ENCODE measurements at places on chromosomes 3 and 15. TPM values are rescaled to one million over a fixed set of nuclear protein-coding genes. Genes with fewer than 3 reads are reported as not detected.

REC114 gene
- not detected for total RNA-seq

FGF7 gene
- 377 TPM for total RNA-seq

GRCh38 chr3:6799264-6799915 is 61.5 kb upstream of the GRM7 start:
- no peak for DNase-seq

DNA sequence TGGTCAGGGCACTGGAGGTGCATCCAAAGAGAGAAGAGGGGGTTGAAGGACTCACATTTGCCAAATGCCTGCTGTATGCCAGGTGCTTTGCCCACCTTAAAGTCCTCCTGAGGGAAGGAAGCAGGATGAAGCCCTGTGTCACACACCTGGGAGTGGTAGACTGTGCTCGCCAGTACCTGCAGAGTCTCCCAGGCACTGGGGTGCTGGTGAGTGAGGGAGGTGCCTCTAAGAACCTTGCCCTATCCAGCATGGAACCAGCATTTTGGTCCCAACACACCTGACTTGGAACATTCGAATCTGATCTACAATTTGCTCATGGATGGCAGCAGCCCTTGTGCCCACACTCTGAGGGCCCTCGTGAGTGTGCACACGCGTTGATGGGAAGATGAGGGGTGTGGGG is 76.7 kb downstream of the SEC22A start:
- DNase-seq = peak; percentile 42

DNA sequence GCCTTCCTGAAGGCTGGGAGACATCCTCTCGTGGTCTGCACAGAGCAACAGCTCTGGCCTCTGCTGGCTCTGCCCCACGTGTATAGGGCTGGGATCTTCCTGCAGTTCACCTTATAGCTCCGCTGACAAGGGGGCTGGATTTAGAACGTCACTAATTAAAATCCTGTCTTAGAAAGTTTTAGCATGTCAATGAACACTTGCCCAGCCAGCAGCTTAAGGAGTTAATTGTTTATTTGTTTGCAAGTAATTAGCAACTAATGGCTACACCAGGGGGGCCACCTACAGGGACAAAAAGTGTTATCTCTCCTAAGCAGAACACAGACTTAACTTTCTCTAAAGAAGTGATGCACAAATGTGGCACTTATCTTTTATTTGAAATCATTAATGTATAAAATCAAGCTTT is at the start of gene HESX1:
TSS of gene HESX1 (minus strand) at position 84 of the 403 bp plus-strand sequence. CDS start at position 24, 60 bp downstream.
- no peak for DNase-seq

DNA sequence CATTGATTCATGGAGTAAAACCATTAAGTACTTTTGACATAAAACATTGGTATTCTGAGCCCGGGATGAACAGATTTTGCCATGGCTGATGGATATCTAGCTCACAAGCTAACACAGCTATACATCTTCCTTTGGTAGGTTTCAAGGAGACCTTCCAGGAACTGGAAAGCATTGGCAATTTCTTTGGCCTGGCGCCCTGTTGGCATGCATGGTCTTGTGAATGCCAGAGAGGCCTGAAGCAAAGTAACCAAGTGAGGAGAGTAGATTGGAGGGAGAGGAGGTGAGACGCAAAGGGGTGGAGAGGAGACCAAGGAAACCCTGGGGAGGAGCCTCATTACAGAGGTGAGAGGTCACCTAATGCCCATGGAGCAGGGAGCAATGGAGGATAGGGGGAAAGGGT is 67.2 kb downstream of the SQOR start:
- DNase-seq = no peak

GRCh38 chr3:142007710-142008399 is 131.4 kb downstream of the ATP1B3 start:
- no peak for DNase-seq

All from osteoblast (primary cell).